ENCODE measurements at places on chromosomes 13 and 19.

GRCh38 chr19:30743011-30743410 lies 370.8 kb downstream of the ZNF536 start:
- no peak for DNase-seq

DNA sequence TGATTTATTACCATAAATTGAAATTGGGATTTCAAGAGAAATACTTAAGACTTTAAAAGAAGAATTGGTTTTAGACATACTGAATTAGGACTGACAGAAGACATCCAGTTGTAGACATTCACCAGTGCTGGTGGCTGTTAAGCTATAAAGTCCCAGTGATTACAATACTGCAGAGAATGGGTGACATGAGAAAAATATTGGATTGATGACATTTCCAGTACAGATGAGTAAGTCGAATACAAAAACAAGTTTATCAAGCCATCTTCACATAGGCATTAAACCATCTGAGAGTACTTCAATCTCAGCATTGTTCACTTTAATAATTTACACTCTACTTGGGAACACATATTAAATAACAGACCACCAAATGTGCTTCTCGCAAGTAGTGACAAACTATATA lies 66.8 kb downstream of the TBC1D4 start:
- DNase-seq: no peak

GRCh38 chr13:30125422-30126073 lies 181.8 kb downstream of the KATNAL1 start:
- peak; percentile 55 for DNase-seq

- no peak for DNase-seq
Measured at GRCh38 chr13:52760077-52760476, 20.5 kb upstream of the CNMD start.

GRCh38 chr13:54301085-54301484 lies 1272.5 kb downstream of the OLFM4 start:
- DNase-seq: no peak

Data from SW480 (cell line).